ENCODE measurements at places on chromosomes 2 and 18.

DNA sequence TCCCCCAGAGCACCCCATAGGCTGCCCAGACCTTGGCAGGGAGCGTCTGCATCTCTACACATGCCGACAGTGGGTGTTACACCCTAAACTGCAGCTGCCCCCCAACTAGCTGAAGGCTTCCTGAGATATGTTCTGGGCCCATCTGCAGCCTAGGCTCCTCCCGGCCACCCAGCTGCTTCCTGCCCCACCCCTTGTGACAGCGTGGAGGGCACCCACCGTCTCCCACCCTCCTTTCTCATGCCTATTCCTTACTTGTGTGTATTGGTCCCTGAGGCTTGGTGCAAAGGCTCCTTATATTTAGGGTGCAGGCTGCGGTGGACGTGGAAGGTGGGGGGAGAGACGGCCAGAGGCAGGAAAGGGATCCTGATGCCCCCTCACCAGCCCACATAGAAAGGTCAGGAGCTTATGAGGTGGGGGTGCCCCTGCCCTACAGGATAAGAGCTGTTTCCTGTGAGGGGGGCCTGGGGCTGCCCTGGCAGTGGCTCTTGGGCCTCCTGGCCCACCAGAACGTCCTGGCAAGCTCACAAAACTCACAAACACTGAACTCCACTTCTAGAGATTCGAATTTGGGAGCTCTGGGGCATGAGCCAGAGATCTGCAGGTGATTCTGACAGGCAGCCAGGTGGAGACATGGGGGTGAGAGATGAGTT, 7.3 kb upstream of the PROM2 start:
- no peak for DNase-seq

DNA sequence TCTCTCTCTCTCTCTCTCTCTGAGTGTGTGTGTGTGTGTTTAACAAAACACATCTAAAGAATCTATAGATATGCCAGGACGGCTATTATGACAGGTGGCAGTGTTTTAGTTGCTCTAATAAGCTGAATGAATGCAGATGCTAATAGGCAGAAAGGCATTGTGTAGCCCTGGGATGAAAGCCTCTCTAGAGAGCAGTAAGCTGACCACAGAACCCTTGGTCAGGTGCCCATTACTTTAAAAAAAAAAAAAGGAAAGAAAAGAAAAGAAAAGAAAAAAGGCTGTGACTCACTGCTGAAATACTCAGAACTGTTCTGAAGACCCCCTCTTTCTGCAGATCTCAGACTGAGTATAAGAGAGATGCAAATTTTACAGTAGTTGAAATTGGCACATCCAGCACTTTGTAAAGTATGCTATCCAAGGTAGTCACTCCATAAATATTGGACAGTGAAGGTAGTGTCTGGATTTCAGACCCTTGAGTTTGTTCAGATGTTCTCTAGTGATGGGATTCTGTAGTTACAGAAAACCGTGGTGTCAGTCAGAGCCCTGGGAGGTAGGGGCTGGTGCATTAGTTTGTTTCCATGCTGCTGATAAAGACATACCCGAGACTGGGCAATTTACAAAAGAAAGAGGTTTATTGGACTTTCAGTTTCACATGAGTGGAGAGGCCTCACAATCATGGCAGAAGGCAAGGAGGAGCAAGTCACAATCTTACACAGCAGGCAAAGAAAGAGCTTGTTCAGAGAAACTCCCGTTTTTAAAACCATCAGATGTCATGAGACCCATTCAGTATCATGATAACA, 30.9 kb downstream of the OSBPL6 start:
- no peak for DNase-seq

- DNase-seq, result no peak
Measured at GRCh38 chr2:135457279-135457678, 73.7 kb downstream of the ZRANB3 start.

DNA sequence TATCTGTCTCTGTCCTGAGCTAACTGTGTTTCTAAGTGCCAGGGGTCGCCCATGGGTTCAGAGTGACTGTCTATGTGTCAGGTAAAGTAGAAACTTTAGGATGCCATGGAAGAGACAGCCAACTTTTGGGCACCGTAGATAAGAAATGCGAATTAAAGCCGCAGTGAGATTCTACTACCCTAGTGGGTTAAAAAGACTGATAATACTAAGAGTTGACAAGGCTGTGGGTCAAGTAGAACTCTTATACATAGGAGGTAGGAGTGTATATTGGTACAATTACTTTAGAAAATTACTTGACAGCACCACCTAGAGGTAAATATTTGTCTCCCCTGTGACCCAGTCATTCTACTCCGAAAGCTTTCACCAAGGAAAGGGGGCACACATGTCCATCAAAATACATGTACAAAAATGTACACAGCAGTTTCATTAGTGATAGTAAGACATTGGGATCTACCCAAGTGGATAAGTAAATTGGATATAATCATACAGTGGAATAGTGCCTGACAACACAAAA, 371.3 kb downstream of the SLC4A3 start:
- DNase-seq, result no peak

GRCh38 chr18:49623571-49623970, 61.7 kb downstream of the LIPG start:
- DNase-seq, result no peak

DNA sequence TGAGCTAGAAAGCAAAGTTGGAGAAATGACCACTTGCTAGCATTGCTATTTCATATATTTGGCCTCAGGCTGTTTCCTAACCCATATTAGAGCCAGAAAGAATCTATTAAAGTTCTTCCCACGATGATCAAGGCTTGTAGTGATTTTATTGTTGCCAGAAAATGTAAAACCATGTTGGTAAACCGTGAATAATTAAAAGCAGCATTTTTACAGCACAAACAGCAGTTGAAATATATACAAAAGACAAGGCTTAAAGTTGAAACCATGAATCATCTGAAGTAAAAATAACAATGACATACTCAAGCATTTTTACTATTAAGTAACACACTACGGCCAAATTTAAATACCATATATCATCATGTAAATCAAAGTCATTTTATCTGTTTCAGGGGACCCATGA, 27.7 kb upstream of the DSC3 start:
- DNase-seq, result no peak

- peak; percentile 70 for DNase-seq
Measured at GRCh38 chr2:162840598-162841246, 2.2 kb upstream of the KCNH7 start.

Data from muscle of arm (tissue), 14 donors.